Renal pelvis (tissue), 12 donors: ENCODE measurements at places on chromosomes 4 and X. TPM values are rescaled to one million over a fixed set of nuclear protein-coding genes. Genes with fewer than 3 reads are reported as not detected.

- DNase-seq, result no peak
Observed at GRCh38 chrX:9611436-9612145, 146.7 kb downstream of the TBL1X start.

GRCh38 chr4:159604781-159605180 is 501.9 kb downstream of the RAPGEF2 start:
- DNase-seq, result no peak

RAB39B gene
- polyA plus RNA-seq, result 2.9 TPM

GRCh38 chr4:177717407-177717806 is 275.2 kb upstream of the AGA start:
- DNase-seq, result no peak

DNA sequence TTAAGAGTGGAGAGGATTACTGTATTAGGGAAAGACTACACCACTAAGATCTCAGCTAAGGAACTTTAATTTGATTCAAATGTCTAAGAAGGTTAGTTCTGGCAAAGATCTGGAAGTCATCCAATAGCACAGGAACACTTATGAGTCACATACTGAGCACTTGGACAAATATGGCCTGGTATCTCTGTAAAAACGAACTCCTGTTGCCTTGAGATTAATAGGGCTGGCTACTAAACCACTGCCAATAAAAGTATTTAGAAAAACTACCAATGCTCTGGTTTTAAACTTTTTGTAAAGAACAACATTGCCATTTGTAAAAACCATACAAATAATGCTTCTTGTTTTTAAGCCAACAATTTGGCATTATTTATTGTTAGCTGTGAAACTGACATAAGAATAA is 70.5 kb downstream of the SEC24D start:
- DNase-seq, result no peak

TMPRSS11F gene
- 0.13 TPM for polyA plus RNA-seq
